NCI-H1417 (cell line): ENCODE measurements at places on chromosomes 1 and 21.
A peak's percentile ranks its signal among the peaks of the same experiment; 100 is the strongest.

DNA sequence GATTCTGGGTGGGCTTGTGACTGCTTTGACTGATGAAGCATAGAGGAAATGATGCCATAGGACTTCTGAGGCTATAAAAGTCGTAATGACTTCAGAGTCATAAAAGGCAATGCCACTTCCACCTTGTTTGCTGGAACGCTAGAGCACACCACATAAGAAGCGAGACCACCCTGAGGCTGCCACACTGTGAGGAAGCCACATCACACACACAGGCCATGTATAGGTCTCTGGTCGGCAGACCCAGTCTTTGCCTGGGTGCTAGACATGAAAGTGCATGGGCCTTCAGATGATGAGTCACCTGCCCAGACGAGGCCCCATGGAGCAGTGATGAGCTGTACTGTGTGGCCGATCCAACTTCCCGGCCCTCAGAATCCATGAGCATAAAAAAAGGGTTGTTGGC is 14.2 kb upstream of the KANK4 start:
- DNase-seq, result no peak

DNA sequence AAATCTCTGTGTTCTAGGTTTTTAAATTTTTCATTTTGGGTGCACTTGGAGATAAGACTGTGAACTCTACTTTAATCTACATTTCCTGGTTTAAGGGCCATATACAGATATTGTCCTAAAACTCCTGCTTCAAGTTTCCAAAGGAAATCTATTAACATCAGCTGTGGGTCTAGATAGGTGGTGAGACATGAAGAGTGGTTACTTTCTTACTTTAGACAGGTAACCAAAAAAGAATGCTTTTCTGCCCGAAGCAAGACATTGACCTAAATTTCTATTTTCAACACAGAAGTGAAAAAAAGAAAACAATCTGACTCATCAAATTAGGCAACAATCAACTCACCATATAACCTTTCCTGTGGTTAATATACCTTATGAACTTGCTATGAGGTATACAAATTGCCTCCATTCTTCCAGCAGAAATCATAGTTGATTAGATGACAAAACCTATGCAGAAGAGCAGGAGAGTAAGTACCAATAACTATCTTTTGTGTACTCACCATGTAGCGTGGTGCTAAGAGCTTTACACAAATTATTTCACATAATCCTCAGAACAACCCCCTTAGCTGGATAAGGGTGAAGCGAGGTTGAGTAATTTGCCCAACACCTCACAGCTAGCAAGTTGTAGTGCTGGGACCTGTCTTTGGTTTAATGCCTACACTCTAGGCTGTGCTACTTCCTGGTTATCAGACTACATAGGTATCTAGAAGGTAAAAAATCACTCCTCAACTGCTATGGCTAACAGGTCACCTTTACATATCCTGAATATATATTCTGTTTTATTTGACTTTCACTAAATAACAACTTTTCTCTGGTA is 23.4 kb upstream of the PTPN14 start:
- no peak for DNase-seq

GRCh38 chr1:154469844-154470560 is 32.0 kb upstream of the TDRD10 start:
- DNase-seq, result peak; percentile 51

DNA sequence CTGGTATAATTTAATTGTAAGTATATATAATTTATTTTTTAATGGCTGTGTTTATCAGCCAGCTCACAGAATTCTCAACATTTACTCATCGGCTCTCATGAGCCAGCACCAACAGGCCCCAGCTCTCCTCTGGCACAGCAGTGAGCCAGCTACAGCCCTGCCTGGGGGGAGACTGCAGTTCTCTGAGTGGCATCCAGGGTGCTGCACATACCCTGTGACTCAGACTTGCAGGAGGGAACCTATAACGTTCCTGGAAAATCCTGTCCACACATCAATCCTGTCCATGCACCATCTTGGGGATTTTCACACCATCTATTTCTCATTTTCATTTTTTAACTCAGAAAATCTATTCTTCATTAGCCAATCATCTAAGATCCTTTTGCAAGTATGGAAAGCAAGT is 36.5 kb downstream of the FHAD1 start:
- no peak for DNase-seq

- DNase-seq, result no peak
Observed at GRCh38 chr1:64578270-64578973, 108.5 kb downstream of the CACHD1 start.

DNA sequence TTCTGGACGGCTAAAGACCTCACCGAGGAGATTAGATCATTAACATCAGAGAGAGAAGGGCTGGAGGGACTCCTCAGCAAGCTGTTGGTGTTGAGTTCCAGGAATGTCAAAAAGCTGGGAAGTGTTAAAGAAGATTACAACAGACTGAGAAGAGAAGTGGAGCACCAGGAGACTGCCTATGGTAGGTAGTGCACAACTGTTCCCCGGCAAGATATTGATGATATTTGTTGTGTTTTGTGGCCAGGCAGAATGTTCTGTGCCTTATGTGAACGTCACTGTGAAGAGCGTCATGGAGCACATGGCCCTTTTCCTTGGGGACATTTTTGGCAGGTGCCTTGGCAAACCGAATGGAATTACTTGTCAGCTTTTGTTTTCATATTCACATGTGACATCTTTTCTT is 191.7 kb downstream of the DISC1 start:
- no peak for DNase-seq

DNA sequence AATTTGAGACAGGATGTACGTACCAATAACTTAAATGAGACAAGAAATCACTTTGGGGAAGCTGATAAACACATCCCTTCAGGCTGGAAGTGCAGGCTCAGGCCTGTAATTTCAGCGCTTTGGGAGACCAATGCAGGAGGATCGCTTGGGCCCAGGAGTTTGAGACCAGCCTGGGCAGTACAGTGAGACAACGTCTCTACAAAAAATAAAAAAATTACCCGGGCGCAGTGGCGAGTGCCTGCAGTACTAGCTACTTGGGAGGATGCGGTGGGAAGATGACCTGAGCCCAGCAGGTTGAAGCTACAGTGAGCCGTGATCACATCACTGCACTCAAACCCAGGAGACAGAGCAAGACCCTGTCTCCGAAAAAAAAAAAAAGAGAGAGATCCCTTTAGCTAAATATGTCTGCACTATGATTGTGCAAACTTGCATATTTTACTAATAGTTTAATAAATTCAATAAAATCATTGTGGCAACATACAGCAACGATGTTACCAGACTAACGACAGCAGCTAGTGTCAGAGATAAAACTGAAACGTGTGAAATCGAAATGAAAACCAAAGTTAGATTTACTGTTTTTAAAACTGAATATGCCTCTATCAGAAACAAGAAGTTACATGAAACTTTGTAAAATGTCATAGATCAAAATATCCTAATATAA is 54.7 kb downstream of the CD2 start:
- DNase-seq, result no peak

DNA sequence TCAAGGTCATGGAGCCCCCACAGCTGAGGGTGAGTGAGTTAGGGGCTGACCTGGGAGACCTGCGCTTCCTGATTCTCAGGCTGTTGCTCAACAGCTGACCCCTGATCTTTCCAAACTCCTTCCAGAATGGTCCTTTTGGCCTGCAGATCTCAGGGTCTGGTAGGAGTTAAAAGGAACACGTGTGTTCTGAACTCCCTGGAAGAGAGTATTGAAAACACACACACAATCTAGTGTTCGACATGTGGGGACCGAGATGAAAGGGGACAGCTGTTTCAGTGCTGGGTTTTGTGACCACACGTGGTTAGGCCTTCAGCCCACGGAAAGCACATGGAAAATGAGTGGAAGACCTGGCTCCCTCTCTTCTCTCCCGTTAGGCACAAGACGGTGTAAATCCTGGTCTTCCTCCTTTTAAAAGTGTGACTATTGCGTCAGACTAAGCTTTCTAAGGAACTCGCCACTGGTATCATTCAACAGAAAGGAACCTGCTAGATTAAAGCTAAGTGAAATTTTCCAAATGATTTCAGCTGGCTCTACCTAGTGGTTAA is 49.6 kb downstream of the RUNX1 start:
- DNase-seq, result no peak

- DNase-seq, result no peak
Observed at GRCh38 chr21:41008974-41009373, 159.0 kb upstream of the BACE2 start.

DNA sequence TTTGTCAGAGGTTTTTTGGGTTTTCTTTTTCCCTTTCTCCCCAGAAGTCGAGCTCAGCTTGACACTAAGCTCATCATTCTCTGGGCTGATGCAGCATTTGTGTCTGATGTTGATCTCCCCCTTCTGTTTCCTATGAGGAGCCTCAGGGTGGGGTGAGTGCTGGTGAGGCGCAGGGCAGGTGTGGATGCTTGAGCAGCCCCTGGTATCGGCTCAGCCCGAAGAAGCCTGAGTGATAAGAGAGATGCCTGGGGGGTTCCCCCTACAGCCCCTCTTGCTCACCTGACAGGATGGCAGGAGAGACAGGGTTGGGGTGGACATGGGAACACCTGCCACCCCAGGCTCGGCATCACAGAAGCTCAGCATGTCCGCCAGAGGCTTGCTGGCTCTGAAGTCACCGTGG is 239.0 kb downstream of the RHOU start:
- DNase-seq, result peak; percentile 52

DNA sequence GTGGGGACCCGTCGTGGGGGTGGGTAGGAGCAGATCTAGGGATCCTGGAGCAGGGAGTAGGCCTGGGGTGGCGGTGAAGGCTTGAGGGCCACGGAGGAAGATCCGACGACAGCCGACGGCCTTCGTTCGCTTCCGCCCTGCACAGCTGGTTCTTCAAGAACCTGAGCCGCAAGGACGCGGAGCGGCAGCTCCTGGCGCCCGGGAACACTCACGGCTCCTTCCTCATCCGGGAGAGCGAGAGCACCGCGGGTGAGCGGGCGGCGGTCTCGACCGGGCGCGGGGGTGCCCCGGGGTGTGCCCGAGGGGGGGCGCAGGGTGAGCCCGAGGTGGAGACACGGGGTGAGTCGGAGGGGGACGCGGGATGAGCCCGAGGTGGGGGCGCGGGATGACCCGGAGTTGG is 16.5 kb upstream of the HDAC1 start:
- no peak for DNase-seq
